ENCODE measurements at places on chromosomes 3 and 15.
A peak's percentile ranks its signal among the peaks of the same experiment; 100 is the strongest.

GRCh38 chr3:65595222-65596028 lies 443.3 kb downstream of the MAGI1 start:
- peak; percentile 24 for DNase-seq

DNA sequence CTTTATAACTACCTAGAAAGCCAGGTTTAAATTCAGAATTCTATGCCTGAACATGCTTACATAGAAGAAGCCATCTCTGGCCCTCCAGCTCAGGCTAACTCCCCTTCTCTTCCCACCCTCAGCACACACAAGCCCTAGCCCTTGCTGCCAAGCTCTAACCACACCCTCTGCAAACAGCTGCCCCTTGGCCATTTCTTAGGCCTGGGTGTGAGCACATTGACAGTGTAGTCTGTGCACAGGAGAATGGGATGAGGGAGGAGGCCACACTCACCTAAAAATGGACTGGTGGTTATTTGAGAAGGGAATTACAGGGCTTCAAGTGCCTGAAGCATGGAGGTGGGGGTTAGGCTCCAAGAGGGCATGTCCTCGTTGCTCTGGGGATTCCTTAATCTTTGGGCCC lies 42.3 kb upstream of the SLC25A36 start:
- no peak for DNase-seq

DNA sequence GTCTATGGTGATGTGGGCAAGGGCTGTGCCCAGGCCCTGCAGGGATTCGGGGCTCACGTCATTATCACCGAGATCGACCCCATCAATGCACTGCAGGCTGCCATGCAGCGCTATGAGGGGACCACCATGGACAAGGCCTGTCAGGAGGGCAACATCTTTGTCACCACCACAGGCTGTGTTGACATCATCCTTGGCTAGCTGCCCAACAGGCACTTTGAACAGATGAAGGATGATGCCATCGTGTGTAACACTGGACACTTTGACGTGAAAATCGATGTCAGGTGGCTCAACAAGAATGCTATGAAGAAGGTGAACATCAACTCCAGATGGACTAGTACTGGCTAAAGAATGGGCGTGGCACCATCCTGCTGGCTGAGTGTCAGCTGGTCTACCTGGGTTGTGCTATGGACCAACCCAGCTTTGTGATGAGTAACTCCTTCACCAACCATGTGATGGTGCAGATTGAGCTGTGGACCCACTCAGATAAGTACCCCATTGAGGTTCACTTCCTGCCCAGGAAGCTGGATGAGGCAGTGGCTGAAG lies 6.1 kb upstream of the USP8 start:
- DNase-seq: peak; percentile 21

DNA sequence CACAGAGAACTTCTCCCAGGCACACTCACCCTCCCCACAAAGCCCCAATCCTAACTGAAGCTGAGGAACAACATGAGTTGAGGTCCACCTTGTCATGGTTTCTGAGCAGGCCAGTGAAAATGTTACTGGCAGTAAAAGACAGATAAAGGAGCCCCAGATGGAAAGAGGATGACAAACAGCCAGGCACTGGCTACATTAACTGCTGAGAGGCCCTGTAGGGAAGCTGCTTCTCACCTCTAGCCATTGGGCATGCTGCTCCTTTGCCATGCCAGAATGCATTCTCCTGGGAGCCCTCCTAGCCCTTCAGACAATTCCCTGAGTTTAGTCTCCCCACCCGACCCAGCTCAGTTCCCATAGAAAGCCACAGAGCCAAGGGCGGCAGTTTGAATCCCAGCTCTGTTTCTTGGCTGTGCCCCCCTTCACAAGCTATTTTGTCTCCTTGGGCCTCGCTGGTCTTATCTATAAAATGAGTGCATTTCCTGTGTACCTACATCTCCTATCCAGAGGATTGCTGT lies 60.5 kb downstream of the LMCD1 start:
- no peak for DNase-seq

- DNase-seq: no peak
Measured at GRCh38 chr3:136840252-136840651, 21.3 kb downstream of the SLC35G2 start.

DNA sequence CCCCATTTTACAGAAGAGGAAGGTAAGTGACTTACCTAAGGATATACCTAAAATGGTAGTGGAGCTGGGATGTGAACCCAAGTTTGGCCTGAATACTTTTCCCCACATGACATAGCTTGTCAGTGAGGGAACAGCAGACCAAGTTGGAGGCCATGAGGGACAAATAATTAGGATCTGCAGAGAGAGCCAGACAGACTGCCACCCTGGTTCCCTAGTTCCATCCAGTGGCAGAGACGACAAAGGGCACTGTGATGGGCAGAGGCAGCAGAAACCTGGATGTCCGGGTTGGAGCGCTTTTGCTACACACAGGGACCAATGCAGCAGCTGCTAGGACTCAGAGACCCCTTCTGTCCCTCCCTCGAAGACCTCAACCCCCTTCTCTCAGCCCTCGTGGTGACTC lies 1.2 kb downstream of the CPLX3 start:
- no peak for DNase-seq

- no peak for DNase-seq
Measured at GRCh38 chr3:186506857-186507256, 37.3 kb downstream of the CRYGS start.

DNA sequence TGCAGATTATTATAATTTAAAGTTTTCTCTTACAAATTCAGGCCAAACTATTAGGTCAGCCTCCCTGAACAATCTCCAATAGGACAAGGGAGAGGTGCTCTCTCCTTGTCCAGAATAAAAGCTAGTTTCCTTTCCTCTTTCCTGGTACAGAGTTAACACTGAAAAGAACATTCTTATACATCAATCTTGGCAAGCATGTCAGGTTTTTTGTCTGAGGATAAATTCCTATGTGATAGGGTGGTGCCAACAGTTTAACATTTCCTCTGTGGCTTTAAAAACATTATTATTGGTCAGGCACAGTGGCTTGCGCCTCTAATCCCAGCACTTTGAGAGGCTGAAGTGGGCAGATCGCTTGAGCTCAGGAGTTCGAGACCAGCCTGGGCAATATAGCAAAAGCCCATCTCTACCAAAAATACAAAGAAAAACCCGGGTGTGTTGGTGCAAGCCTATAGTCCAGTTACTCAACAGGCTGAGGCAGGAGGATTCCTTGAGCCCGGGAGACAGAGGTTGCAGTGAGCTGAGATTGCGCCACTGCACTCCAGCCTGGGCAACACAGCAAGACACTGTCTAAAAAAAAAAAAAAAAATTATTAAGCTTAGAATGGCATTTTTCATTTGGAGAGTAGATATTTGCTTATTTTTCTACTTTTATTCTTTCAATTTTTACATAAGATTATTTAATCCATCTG lies 13.7 kb upstream of the ULK4 start:
- DNase-seq: peak; percentile 18

DNA sequence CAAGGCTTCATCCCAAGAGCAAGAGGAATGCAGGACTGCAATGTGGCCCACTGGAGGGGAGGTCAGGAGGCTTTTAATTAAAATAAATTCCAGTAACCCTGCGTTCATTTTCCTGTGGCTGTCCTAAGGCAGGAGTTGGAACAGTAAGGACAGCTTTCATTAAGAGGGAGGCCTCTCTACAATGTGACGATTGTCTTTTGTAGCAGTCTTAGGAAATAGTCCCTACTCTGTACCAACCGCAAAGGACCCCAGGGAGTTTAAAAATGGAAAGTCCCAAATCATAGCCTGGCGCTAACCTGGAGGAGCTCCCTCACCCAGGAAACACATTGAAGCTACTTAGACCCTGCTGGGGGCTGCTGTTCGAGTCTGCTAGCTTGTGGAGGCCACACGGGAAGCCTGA lies 62.8 kb downstream of the SYNM start:
- DNase-seq: no peak

- DNase-seq: no peak
Measured at GRCh38 chr15:95880031-95880570, 450.4 kb upstream of the NR2F2 start.

DNA sequence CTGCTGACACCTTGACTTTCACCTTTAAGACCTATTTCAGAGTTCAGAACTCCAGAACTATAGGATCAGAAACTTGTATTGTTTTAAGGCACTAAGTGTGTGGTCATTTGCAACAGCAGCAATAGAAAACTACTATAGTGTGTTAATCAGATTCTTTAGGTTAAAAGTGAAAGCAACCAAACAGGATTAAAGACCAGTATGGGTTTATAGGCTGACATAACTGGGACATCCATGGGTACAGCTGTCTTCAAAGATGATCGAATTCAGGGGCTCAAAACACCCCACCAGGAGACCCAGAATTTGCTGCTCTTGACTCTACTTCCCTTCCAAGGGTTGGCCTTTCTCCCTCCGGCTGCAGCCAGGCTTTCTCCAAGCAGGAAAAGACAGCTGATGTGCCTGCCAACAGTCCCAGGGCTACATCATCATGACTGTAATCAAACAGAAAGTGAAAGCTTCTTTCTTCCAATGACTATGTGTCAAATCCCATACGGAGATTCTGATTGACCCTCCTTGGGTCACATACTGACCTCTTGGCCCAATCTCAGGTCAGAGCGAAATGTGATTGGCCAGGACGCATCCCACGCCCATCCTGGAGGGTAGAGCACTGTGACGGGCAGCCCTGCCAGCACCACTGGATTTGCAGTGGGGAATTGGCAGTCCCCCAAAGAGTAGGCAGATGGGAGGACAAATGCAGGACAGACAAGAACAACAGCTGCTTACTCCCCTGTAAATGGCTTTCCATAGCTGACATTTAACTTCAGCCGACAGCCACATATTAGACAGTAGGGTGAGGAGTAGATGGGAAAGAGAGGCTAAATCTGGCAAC lies 51.4 kb upstream of the RNF7 start:
- peak; percentile 46 for DNase-seq

DNA sequence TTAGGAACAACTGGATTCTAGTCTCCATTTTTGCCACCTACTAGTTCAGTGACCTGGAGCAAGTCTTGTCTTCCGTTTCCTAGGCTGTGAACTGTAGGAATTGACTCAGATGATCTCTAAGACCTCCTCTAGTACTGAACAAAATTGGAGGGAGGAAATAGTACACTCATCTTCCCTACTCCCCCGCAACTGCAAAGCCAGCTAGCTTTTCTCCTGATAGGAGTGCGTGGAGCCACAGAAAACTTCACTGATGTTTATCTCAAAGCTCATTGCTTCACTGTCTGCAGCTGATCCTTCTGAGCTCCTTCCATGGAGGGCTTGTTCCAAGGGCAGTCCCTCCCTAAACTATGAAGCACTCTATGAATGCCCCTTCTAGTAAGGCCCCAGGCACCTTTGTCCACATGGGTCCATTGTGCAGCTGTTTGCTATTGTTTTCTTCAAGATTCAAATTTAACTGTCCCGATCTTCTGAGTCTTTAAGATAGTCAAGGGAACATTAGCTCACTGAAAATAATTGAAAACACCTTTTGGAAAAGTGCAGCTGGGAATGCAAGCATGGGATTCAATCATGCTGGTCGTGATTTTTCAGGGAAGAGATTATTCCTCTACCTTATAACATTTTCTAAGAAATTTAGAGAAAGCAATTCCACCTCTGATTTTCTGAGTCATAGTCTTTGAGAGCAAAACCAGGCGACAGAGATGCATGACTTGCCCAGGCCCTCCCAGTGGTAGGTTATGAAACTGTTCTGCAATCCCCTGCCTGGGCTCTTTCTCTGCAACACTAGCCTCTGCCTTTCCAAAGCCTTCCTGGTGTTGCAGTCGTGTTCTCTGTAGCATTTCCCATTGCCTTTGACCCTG lies 24.3 kb downstream of the FILIP1L start:
- DNase-seq: peak; percentile 66

GRCh38 chr15:81331600-81331999 lies 7.7 kb upstream of the STARD5 start:
- DNase-seq: no peak

DNA sequence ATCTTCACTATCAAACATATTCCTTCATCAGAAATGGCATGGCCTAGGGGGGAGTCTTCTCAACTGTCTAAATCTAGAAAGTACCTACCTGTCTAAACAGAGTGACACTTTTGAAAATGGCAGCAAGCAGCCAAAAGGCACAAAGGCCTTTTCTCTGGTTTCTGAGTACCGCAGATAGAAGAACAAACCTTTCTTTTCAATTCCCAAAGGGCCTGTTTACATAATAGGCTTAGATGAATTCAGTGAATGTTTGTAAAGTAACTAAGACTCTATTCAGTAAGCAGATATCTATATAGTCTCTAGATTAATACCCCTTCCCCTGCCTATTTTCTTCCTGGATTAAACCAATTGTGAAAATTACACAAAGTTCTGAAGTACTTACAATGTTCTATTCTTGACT lies 7.1 kb downstream of the MYEF2 start:
- no peak for DNase-seq

DNA sequence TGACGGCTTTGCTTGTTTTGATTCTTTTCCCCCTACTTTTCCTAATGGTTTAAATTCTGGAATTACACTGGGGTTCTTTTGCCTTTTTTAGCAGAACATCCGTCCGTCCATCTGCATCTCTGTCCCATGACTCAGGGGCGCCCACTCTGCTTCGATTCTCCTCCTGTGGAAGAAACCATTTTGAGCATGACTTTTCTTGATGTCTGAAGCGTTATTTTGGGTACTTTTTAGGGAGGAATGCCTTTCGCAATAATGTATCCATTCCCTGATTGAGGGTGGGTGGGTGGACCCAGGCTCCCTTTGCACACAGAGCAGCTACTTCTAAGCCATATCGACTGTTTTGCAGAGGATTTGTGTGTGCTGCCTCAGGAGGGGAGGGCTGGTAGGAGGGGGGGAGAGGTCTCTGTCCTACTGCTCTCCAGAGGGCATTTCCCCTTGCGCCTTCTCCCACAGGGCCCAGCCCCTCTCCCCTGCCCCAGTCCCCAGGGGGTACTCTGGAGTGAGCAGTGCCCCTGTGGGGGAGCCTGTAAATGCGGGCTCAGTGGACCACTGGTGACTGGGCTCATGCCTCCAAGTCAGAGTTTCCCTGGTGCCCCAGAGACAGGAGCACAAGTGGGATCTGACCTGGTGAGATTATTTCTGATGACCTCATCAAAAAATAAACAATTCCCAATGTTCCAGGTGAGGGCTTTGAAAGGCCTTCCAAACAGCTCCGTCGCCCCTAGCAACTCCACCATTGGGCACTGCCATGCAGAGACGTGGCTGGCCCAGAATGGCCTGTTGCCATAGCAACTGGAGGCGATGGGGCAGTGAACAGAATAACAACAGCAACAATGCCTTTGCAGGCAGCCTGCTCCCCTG lies 19.5 kb upstream of the BSN start:
- DNase-seq: no peak

DNA sequence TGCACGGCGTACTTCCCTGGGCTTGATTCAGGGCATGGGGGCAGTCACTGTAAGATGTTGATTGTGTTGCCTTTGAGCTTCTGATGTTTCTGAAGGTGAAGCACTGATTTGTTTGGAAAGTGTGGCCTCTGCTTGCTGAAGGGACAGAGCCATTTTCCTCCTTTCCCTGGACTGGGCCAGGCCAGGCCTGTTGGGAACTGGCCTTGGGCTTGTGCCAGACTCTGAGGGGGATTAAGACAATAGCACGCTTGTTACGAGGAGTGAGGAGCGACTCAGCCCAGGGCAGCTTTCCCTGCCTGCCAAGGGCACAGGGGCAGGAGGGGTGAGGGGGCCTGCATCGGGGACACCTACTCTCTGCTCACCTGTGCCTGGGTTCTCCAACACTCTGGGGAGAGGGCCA lies 42.9 kb downstream of the LINGO1 start:
- peak; percentile 22 for DNase-seq

- peak; percentile 35 for DNase-seq
Measured at GRCh38 chr3:160622263-160623045, 54.5 kb upstream of the ARL14 start.
